ENCODE measurements at places on chromosomes 2 and 18.

GRCh38 chr2:58514252-58514651, 273.1 kb upstream of the FANCL start:
- DNase-seq, result no peak

GRCh38 chr2:159584796-159585195, 31.6 kb downstream of the BAZ2B start:
- DNase-seq, result no peak

GRCh38 chr2:29155578-29155977, 40.4 kb downstream of the CLIP4 start:
- DNase-seq, result no peak

- peak; percentile 11 for DNase-seq
These were observed 390.2 kb upstream of the SETBP1 start for GRCh38 chr18:44290366-44290977.

- no peak for DNase-seq
These were observed 2.3 kb downstream of the ACTR3 start for GRCh38 chr2:113892004-113892710.

GRCh38 chr2:56715683-56716082, 531.9 kb downstream of the CCDC85A start:
- no peak for DNase-seq

DNA sequence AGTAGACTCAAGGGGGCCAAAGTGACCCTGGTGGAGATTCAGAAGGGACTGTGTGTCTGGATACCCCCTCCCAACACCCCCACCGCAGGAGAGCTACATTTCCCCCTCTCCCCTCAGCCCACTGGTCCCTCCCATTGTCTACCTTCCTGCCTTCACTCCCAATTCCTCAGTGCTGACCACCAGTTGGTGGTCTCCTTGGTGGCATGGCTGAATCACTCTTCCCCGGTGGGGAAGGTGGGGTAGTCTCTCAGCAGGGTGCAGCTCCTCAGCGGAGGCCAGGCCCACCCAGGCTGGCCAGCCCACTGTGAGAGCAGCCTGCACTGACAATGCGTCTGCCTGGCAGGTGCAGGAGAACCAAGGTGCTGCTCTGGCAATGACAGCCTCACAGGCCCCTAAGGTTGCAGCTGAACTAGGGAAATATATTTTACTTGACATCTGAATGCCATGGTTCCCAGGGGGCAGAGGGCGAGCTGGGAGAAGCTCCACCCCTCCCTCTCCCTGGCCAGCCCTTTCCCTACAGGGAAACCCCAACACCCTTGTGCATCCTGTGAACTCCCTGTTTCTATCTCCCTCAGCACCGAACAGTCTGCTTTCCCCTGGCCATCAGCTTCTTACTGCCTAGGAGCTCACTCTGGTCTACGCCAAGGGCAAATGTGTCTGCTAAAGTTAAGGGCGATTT, 62.6 kb upstream of the PAX8 start:
- DNase-seq, result no peak

DNA sequence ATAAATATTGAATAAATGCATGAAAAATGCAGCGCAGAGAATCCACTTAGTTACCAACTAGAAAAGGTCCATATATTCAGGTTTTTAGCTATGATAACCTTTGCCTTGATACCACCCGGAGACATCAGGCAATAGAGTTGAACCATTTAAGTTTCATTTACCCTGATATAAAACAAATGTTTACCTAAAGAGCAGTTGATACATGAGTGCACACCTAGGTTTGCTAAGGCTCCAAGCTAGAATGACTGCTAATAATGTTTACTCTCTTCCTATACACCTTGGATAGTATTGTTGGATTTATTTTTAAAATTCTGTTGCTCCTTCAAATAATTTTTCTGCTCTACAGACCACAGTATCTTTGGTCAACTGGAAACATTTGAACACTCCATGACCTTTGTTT, 1463.6 kb downstream of the LRP1B start:
- DNase-seq, result no peak

DNA sequence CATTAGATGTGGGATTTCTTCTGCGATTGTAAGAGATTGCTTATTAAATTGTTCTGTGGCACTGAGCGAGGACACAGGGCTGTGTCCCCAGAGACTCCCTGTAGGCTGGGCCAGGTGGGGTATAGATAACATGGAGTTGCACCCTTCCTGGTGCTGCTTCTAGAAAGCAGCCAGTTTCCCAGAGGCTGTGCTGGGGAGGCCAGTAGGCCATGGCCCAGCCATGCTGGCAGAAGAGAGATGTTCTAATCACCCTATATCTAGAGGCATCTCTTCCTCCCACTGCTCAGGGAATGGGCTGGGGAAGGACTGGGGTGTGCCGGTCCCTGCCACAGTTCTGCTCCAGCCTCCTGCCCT, 66.9 kb downstream of the HS1BP3 start:
- DNase-seq, result peak; percentile 60

DNA sequence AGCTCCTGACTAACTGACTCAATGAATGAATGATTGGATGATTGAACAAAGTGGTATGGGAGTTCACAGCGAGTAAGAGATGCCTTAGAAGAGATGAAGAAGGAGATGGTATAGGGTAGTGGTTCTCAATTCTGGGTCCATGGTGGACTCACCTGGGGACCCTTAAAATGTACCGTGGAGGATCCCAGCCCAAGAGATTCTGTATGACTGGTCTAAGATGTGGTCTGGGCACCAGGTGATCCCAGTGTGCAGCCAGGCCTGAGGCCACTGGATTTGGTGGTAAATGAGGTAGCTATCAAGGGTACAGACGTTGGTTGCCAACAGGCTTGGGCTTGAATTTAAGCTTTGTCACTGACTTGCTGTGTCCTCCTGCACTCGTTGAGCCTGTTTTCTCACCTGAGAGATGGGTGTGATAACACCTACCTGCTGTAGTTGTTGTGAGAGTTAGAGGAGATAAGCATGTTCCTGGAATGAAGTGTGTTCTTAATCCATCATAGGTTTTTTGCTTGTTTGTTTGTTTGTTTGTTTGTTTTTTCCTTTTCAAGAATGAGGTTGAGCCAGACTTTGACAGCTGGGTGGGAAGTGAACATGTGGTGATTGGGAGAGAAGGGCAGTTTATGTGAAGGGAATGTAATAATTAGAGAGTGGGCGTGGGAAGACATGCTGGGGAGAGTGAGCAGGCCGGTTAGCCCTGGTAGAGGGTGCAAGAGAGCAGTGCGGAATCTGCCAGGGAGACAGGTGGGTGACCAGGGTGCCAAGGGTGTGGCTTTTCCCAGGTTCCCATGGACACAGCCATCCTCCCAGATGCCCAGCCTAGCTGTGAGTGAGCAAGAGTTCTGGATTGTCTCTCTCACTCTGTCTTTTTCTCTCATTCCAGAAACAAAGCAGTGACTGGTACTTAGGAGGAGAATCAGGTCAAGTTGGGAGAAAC, 31.4 kb upstream of the IL1B start:
- peak; percentile 17 for DNase-seq

GRCh38 chr2:37802211-37802752, 122.8 kb upstream of the RMDN2 start:
- peak; percentile 71 for DNase-seq

- no peak for DNase-seq
These were observed 1139.4 kb upstream of the GYPC start for GRCh38 chr2:125516496-125517109.
